RKO (cell line): ENCODE measurements at places on chromosomes 1 and 21.

DNA sequence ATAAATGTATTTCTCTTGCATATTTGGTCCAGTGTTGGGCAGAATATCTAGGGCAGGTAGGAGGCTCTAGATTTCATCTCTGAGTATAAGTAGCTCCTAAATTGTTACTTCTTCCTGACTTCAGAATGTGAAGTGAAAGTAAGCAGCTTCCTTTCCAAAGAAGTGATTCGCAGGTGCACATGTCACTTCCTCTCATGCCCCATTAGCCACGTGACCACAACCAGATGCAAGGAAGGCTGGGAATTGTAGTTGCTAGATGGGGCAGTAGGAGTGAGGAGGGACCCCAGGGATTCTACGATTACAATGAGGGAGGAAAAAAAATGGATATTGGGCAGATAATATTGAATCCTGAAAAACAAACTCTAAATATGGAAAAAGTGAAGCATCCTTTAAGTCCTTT lies 113.2 kb upstream of the CYYR1 start:
- DNase-seq: peak; percentile 59

DNA sequence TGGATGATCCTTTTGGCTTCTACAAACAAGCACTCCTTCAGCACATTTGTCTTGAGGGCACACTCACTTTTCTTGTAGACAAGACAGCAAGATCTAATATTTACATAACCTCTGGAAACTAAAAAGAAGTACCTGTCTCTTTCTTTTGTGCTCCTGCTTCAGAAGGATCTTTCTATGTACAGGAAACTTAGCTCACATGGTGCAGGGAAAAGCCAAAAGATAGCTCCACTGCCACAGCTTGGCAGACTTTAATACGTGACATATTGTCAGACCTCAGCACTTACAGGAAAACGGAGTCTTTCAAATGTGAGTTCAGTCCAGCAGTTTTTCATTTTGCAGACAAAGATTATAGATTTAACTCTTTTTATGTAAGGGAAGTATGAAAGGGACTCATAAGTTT lies 225.5 kb upstream of the SAMSN1 start:
- no peak for DNase-seq

DNA sequence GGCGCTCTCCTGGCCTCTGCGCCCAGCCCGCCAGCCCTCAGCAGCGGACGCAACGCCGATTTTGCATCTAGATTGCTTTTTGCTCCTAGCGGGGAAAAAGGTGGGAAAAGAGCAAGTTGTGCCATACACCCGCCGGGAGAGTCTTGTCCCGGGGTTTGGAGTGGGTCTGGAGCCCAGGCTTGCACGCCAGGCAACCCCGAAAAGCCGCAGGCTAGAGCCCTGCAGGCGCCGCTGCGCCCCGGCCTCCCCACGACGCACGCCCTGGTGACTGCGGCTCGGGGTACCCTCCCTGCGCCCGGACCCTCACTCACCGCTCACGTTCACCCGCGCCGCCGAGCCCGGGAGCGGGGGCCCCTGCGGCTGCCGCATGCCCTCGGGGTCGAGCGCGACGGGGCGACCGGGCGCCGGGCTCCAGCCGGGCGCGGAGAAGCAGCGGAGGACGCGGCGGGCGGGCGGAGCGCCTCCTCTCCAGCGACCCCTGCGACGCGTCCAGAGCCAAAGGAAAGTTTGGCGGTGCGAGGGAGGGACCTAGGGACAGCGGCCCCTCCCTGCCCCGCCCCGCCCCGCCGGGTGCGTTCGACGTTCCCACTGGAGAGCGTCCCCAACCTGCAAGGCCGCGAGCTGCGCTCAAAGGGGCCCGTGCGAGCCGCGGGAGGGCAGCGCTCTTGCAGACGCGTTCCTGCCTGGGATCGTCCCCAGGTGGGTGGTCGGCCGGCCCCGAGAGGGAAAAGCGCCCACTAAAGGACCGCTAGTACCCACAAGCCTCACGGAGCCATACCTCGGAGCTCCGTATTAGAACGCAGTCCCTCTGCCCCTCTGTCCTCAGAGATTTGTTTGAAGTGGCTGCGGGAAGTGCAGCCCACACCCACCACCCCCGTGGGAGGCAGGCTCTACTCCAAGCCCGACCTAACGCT lies at the start of gene LPAR3:
TSS of gene LPAR3 (minus strand) at position 502 of the 914 bp plus-strand sequence. CDS start 27,086 bp downstream, outside the sequence.
- no peak for DNase-seq

DNA sequence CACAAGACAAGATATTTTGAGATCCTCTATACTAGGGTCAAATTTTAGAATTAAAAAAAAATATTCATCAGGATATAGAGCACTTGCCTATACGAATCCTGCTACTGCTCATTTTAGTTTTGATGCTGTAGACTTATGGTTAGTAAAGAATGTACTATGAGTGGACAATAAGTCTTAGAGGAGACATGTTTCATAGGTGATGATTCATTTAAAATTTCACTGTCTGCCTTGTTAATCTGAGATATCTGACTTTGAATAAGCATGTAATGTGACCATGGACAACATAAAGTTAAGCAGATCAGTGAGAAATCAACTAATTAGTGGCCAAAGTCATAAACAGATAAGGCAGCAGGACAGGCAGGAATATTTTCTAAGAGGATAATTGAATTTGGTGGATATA lies 106.8 kb upstream of the HP1BP3 start:
- DNase-seq: no peak

- DNase-seq: peak; percentile 29
Observed at GRCh38 chr1:202145068-202145743, 669 bp upstream of the ARL8A start.

DNA sequence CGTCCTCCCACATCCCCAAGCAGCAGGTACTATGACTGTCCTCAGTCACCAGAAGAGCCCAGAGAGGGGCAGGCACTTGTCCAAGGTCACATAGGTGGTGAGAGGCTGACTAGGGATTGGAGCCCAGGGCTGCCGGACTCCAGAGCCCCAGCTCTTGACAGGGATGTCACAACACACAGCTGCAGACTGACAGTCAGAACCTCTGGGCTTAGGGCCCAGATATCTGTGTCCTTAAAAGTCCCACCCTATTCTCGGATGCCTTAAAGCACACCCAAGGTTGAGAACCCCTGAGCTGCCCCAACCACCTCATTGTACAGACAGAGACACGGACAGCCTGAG lies 622.9 kb downstream of the MATN1 start:
- no peak for DNase-seq

DNA sequence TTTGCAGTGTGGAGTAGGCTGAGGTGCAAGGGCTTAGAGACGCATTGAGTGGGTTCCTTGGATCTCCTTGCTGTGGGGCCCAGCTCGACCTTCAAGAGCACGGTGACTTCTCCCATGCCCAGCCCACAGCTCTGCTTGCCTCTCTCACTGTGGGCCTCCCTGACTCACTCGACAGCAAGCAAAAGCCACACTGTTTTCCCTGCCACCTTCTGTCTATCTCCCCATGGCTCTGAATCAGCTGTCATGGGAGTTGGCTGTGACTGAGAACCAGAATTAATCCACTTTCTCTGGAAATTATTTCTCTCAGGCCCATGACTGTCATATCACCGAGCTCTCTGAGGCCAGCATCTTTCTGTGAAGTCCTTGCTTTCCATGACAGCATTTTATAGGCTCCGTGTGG lies 140.7 kb downstream of the NOS1AP start:
- no peak for DNase-seq

- no peak for DNase-seq
Observed at GRCh38 chr21:31778546-31778945, 46.6 kb upstream of the SCAF4 start.

- DNase-seq: no peak
Observed at GRCh38 chr1:86263101-86263500, 106.5 kb upstream of the COL24A1 start.

GRCh38 chr1:50279622-50280330 lies 143.5 kb downstream of the DMRTA2 start:
- DNase-seq: peak; percentile 48

- DNase-seq: no peak
Observed at GRCh38 chr1:18183533-18183932, 75.9 kb downstream of the IGSF21 start.

- no peak for DNase-seq
Observed at GRCh38 chr1:7885513-7886404, 32.9 kb upstream of the UTS2 start.

GRCh38 chr1:209741193-209741592 lies 14.7 kb upstream of the TRAF3IP3 start:
- DNase-seq: no peak

DNA sequence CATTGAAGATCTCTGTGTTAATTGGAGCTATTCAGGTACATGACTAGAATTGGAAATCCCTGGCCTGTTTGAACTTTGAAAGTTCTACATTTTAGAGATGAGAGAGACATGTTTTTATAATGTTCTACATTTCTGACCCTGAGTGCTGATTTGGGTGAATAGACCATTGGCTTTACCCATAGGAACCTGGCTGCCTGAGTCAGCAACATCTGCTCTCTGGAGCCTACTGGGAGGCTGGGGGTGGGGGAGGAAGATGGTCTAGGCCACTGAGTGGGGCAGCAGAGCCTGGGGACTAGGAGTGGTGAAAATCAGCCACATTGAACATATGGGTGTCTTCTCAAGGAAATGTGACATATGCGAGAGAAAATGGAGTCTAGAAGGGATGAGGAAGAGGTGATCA lies 1.4 kb upstream of the VANGL1 start:
- DNase-seq: no peak

DNA sequence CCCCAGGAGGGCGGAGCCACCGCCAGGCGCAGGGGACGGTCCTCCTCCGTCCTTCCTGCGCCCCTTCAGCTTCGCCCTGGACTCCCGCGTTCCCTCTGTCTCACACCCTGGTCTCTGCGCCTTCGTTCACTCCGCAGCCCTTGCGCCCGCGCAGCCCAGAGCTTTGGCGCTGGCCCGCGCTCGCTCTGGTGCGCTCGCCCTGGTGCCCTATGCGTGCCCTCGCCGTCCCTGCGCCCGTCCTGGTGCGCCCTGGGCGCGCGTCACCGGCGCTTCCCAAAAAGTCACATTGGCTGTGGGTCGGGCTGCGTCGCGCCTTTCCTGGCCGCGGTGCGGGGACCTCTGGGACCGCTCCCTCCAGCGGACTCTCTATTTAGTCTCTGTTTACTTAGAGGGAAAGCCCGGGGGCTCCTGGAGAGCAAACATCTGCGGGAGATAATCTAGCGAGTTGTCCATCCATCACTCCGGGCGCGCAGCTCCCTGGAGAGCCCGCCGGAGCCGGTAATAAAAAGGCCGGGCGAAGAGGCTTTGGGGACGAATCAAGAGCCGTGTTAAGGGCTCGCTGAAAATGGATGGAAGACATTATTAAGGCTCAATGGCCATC lies 178.6 kb downstream of the PRDM16 start:
- no peak for DNase-seq

DNA sequence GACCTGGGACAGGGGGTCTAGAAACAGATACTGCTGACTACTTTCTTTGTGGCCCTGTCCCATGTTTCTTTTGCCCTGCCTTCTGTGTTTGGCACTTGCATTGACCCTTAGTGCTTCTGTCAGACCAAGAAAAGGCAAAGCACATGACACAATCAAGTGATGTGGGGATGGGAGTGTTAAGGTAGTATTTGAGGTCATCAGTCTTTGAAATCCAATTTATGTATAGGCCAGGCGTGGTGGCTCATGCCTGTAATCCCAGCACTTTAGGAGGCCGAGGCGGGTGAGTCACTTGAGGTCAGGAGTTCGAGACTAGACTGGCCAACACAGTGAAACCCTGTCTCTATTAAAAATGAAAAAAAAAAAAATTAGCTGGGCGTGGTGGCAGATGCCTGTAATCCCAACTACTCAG lies 26.0 kb downstream of the SERBP1 start:
- DNase-seq: peak; percentile 61

DNA sequence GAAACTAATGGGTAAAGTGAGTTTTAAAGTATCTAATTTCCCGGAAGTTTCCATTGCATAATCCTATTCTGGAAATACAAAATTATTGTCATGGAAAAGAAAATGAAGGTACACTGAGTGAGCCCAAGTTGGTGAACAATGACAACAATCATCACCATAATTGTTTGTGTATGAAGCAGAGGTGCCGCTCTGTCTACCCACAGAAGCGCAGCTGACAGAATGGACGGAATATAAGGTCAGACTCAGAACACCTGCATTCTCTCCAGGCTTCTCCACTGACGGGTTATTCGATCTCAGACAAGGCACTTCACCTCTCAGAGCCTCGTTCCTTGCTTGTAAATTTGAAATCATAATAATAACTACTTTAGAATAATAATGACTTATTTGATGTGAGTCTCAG lies 99.1 kb upstream of the NGF start:
- no peak for DNase-seq

GRCh38 chr21:34204481-34205439 lies 131.4 kb downstream of the MRPS6 start:
- DNase-seq: no peak

GRCh38 chr21:29499229-29499628 lies 200.5 kb downstream of the BACH1 start:
- no peak for DNase-seq

DNA sequence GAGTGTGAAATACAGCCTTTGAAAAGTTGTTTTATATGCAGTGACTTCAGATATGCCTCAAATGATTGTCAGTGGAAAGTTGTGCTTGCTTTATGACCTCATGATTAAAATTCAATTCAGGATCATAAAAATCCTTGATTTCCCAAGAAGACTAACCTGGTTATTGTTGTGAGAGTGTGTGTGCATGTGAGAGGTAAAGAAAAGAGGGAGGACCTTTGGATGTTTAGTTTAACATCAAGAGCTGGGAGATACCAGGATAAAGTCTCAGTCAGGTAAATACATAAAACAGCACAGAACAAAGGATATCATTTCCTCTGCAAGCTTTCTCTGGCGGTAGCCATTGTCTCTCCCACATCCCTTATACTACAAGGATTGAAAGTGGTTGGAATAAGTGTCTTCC lies 14.4 kb downstream of the BTBD8 start:
- DNase-seq: no peak

- peak; percentile 44 for DNase-seq
Observed at GRCh38 chr1:92031281-92032110, 1.7 kb downstream of the EPHX4 start.

GRCh38 chr1:247539215-247539614 lies 3.0 kb upstream of the OR2C3 start:
- DNase-seq: no peak

GRCh38 chr1:114803001-114803400 lies 22.5 kb upstream of the SIKE1 start:
- DNase-seq: peak; percentile 9
